Skeletal muscle tissue (tissue), 5 donors: ENCODE measurements at places on chromosomes 4 and X. TPM values are rescaled to one million over a fixed set of nuclear protein-coding genes. Genes with fewer than 3 reads are reported as not detected.

The SOX3 gene
- not detected for total RNA-seq

The NPY5R gene
- total RNA-seq = not detected

The CABS1 gene
- not detected for total RNA-seq

The KDR gene
- 49.1 TPM for total RNA-seq

The CENPE gene
- total RNA-seq = 3.1 TPM

The PLCXD1 gene
- total RNA-seq = 5.2 TPM

The PCDH19 gene
- 2.6 TPM for total RNA-seq

The GYG2 gene
- total RNA-seq = 7.8 TPM

The SSX1 gene
- not detected for total RNA-seq

The NELFA gene
- total RNA-seq = 15.1 TPM

The NAP1L2 gene
- 0.52 TPM for total RNA-seq

The SERTM2 gene
- total RNA-seq = 0.52 TPM

The AKAP4 gene
- 1.0 TPM for total RNA-seq

The NALF2 gene
- not detected for total RNA-seq

The MAGEA9B gene
- not detected for total RNA-seq

The PRKG2 gene
- under 0.01 TPM for total RNA-seq

The C4orf50 gene
- total RNA-seq = not detected

The GLRA3 gene
- total RNA-seq = not detected

The STK32B gene
- 5.7 TPM for total RNA-seq

The MYL5 gene
- 978 TPM for total RNA-seq

The F8A2 gene
- not detected for total RNA-seq

The RIBC1 gene
- 0.52 TPM for total RNA-seq

The NOX1 gene
- total RNA-seq = not detected

The MAGEB2 gene
- not detected for total RNA-seq

The PPP2R2C gene
- total RNA-seq = not detected
